ENCODE measurements at places on chromosomes 11 and 22.

- DNase-seq = peak; percentile 79
Observed at GRCh38 chr11:95254131-95254704, 23.2 kb upstream of the SESN3 start.

DNA sequence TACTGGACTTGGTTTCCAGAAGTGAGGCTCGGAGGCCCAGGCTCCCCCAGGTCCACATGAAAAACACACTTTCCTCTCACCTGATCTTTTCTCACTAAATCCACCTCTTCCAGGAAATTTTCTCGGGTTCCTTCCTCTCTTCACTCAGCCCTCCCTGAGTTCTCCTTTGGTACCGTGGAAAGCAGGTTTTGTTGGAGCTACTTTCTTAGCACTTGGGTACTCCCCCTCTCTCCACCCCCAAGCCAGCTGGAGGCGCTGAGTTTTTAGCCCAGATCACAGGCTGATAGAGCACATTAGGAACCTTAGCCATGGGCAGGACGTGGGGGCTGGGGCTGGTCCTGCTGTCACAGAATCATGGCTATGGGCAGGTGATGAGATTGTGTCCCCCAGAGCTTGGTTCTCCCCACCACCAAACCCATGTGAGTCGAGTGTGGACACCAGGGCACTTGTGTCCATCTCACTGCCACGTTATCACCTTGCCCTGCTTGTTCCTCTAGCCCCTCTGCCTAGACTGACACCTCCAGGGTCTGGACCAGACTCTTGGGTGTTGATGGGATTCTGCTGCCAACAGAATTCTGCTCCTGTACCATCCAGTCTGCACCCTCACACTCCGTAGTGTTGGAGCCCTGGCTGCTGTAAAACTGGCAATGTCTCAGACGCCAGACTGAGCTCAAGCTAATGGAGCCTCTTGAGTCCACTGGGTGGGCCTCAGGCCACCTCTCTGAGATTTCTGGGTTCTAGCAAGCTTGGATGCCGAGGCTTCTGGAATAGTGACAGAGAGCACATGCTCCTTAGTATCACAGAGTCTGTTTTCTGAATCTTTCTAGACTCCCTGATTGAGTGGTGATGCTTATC lies 74.9 kb upstream of the NARS2 start:
- DNase-seq = no peak

- no peak for DNase-seq
Observed at GRCh38 chr22:31948002-31948401, 3.7 kb downstream of the YWHAH start.

DNA sequence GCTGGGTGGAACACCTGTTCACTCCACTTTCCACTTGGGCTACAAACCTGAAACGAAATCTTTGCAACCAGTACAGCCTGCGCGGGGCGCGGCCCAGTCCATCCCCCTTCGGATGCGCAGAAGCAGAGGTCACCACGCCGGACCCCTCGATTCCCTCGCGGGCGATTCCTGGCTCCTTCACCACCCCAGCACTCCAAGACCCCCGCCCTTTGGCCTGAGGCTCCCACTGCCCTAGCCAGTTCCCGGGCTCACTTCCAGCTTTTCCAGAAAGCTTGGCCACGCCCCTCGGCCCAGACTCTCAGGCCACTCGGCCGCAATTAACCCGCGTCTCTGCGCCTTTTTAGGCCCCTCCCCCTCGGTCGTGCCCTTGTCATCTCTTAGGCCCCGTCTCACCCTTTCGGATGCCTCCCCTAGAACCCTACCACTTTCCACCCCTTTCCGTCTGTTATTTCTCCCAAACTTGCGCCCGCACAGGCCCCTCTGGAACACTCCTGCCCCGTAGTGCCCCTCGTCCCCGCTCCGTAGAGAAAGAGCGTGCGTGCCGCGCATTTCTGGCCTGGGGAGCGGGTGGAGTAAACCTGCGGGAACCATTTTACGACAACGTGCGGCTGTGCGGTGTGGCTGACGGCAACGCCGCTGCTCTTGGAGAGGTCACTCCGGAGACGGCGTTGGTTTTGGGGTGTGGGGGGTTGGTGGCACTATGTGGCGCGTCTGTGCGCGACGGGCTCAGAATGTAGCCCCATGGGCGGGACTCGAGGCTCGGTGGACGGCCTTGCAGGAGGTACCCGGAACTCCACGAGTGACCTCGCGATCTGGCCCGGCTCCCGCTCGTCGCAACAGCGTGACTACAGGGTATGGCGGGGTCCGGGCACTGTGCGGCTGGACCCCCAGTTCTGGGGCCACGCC lies at the start of gene DLAT:
Gene DLAT (plus strand): TSS at position 636 of the 906 bp plus-strand sequence. CDS start 65 bp downstream, at position 701.
- peak; percentile 93 for DNase-seq

- DNase-seq = peak; percentile 50
Observed at GRCh38 chr22:46561435-46561905, 24.1 kb upstream of the CELSR1 start.

DNA sequence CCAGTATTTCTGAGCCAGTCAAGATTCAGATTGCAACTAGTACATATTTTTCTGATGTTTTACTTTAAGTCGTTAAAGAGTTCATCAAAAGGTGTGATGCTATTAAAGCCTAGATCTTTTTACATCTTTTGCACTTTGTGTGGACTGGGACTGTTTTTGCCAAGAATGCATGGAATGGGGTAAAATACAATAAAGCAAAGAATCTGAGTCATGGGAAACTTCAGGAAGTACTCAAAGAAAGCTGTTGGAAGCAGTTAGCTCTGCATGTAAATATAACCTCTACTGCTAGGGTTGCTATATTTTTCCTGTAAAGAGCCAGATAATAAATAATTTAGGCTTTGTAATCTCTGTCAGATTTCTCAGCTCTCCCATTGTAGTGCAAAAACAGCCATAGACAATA lies 20.9 kb downstream of the ATXN10 start:
- DNase-seq = no peak

Measured in hematopoietic multipotent progenitor cell treated with erythropoietin and hydrocortisone succinate and interleukin-3 and kit ligand, for 8 days (in vitro differentiated cells).